Stimulated activated CD8-positive, alpha-beta memory T cell treated with anti-CD3 and anti-CD28 coated beads, Interleukin-15, amount 100 ng/mL, for 48 hours (primary cell): ENCODE measurements at places on chromosomes 5 and 9.

GRCh38 chr9:111237447-111237846 is 92.6 kb downstream of the OR2K2 start:
- no peak for DNase-seq

- DNase-seq: no peak
Observed at GRCh38 chr9:11158063-11158462, 545.3 kb upstream of the PTPRD start.

GRCh38 chr5:5350101-5350500 is 72.4 kb upstream of the ICE1 start:
- DNase-seq: no peak

DNA sequence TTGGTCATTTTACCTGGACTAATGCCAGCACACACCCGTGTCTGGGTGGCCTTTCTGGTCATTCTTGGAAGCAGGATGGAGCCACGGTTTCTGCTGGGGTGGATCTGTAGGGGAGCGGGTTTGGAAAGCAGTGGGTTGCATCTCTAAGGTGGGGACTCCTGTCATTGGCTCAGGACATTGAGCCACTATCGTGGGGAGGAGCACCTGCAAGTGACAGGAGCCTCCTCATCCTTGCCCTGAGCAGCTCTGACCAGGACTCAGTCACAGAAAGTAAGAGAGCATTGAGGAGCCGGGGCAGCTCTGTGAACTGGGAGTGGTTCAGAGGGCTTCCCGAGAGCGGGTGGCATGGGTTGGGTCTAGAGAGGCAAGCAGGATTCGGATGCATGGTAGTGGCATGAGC is 3.7 kb downstream of the B4GALT7 start:
- no peak for DNase-seq

DNA sequence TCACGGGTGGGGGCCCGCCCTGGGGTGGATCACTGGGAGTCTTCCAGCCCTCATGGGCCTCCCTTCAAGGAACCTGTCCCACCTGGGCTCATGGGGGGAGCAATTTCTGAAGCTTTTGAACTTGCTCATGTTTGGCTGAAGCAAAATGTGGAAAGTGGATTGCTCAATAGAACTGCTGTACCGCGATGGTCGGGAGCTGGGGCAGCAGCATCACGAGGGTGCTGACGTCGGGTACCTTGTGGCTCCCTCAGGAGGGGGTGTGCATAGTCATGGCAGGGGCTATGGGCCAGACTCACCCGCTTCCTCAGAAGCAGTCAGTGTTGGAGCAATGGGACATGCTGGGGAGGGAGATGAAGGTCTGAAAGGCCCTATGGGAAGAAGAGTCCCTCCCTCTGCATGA is 57.9 kb downstream of the PRRT1B start:
- no peak for DNase-seq
